ENCODE measurements at places on chromosomes 1 and 21. TPM values are rescaled to one million over a fixed set of nuclear protein-coding genes. Genes with fewer than 3 reads are reported as not detected.

DNA sequence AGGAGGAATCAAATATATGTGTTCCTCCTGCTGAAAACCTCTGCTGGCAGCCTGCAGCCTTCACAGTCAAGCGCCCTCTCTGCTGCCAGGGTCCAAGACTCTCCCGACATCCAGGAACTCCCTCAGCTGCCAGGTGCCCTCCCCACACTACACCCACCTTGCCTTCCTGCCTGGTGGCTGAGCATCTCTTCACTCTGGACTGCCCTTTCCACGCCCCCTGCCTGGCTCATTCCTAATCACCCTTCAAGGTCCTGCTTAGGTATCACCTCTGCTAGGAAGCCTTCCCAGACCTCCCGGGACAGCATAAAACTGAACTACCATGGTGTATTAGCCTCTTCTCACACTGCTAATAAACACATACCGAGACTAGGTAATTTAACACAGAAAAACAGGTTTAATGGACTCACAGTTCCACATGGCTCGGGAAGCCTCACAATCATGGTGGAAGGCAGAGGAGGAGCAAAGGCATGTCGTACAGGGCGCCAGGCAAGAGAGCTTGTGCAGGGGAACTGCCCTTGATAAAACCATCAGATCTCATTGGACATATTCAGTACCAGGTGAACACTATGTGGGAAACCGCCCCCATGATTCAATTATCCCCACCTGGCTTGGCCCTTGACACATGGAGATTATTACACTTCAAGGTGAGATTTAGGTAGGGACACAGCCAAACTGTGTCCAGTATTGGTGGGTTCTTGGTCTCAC is 15.3 kb downstream of the LDLRAD1 start:
- no peak for DNase-seq

- no peak for DNase-seq
These were observed 271.5 kb downstream of the NFIA start for GRCh38 chr1:61353797-61354406.

GRCh38 chr1:50774759-50775351 is 185.2 kb downstream of the FAF1 start:
- DNase-seq, result no peak

- DNase-seq, result no peak
These were observed 3.4 kb downstream of the TAL1 start for GRCh38 chr1:47228644-47229030.

DNA sequence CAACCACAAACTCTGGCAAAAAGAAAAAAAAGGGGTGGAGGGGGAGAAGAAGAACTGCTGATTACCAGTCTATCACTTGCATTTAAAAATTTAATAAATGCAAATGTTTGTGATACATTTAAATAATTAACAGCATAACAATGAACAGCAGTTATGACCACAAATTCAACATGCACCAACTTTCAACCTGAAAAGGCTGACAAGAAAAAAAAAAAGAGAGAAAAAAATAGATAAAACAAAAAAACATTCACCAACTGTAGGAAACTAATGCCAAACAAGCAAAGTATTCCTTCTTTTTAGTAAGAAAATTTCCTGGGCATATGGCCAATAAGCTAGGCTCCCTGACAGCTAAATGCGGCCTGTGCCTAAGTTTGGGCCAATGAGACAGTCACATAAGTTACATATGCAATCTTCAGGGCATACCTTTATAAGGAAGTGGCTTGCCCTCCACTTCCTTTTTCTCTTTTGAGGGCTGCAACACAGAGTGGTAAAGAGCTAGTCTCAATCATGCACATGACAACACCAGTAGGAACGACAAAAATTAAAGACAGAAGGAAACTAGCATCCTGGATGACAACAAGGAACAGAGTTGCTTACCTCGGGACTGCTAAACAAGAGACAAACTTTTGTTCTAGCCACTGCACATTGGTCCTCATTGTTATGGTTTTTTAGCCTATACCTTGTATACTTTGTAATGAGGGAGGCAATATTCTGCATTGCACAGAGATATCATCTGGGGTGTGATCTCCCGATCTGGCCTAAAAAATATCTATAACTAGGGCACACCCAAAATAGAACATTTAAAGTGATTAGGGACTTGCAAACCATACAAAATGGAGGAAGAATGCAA is 24.2 kb upstream of the PHTF1 start:
- DNase-seq, result no peak

DNA sequence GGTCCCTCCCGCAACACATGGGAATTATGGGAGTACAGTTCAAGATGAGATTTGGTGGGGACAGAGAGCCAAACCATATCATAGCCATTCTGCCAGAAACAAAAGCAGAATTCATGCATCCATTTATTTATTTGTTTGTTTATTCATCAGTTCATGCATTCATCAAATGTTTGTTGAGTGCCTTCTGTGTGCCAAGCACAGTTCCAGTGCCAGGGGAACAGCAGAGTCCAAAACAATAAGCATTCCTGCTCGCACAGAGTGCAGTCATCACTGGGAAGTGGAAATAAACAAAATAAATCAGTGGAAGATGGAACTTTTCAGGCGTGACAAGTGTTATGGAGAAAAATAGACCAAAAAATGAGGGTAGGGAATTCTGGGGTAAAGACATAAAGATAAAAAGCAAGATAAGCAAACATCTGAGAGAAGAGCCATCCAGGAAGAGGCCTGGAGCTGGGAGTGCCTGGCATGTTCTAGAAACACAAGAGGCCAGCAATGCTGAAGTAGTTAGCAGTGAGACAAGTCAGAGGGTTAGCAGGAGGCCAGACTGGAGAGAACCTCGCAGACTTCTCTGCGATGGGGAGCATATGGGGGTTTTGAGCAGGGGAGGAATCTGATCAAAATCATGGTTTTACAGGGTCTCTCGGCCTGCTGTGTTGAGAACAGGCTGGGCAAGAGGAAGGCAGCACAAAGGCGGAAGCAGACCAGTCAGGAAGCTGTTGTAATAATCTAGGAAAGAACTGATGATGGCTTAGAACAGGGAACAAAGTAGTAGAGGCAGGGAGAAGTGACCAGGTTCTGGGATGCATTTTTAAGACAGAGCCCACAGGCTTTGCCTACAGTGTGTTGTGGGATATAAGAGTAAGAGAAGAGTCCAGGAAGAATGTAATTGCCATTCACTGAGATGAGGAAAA is 113.2 kb downstream of the GLUL start:
- DNase-seq, result no peak

GRCh38 chr21:18840239-18840638 is 436.7 kb upstream of the TMPRSS15 start:
- no peak for DNase-seq

Gene CFAP57
- 0.61 TPM for polyA plus RNA-seq

- DNase-seq, result no peak
These were observed 133.7 kb downstream of the RUNX1 start for GRCh38 chr21:34915364-34915841.

Gene OR2T2
- not detected for polyA plus RNA-seq

GRCh38 chr1:50735443-50735842 is 224.6 kb downstream of the FAF1 start:
- DNase-seq, result no peak

Gene RNPEP
- polyA plus RNA-seq, result 29.0 TPM

Gene PSRC1
- polyA plus RNA-seq, result 5.4 TPM

Gene ZFYVE9
- 7.5 TPM for polyA plus RNA-seq

Gene TLR5
- polyA plus RNA-seq, result 4.8 TPM

Gene IVL
- 0.02 TPM for polyA plus RNA-seq

- no peak for DNase-seq
These were observed 199.2 kb downstream of the S1PR1 start for GRCh38 chr1:101435831-101436511.

GRCh38 chr21:38930066-38930465 is 124.3 kb downstream of the ETS2 start:
- DNase-seq, result no peak

- no peak for DNase-seq
These were observed 89.3 kb downstream of the EPHB2 start for GRCh38 chr1:22799971-22800370.

GRCh38 chr1:19062258-19063029 is 106.0 kb upstream of the IFFO2 start:
- DNase-seq, result no peak

DNA sequence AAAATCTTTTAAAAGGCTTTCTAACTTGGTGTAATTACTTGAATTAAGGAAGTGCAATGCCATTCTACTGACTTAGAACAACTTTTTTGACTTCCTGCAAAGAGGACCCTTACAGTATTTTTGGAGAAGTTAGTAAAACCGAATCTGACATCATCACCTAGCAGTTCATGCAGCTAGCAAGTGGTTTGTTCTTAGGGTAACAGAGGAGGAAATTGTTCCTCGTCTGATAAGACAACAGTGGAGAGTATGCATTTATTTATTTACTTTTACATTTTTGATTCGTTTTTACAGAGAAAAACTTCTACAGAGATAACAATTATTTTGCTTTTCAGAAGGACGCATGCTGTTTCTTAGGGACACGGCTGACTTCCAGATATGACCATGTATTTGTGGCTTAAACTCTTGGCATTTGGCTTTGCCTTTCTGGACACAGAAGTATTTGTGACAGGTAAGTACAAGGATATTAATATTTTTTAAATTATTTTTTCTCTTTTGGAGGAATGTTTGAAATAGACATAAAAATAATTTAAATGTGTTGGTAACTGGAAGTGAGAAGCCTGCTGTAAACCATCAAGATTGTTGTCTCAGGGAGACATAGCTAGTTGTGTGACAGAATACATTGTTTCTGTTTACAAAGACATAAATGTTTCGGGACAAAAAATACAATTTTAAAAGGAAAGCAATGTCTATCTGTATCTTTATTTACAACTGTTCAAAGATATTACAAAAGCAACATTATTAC is at the start of gene PTPRC:
PTPRC (plus strand) TSS at position 147 of the 742 bp plus-strand sequence; CDS start at position 376, 229 bp downstream.
- no peak for DNase-seq

GRCh38 chr1:118266436-118266835 is 81.4 kb upstream of the SPAG17 start:
- no peak for DNase-seq

Gene TAS1R3
- 0.21 TPM for polyA plus RNA-seq

- DNase-seq, result no peak
These were observed 101.3 kb upstream of the C1orf21 start for GRCh38 chr1:184285401-184286087.

GRCh38 chr1:159827549-159827948 is 876 bp downstream of the SLAMF8 start:
- DNase-seq, result no peak

Gene PLA2G2F
- not detected for polyA plus RNA-seq

DNA sequence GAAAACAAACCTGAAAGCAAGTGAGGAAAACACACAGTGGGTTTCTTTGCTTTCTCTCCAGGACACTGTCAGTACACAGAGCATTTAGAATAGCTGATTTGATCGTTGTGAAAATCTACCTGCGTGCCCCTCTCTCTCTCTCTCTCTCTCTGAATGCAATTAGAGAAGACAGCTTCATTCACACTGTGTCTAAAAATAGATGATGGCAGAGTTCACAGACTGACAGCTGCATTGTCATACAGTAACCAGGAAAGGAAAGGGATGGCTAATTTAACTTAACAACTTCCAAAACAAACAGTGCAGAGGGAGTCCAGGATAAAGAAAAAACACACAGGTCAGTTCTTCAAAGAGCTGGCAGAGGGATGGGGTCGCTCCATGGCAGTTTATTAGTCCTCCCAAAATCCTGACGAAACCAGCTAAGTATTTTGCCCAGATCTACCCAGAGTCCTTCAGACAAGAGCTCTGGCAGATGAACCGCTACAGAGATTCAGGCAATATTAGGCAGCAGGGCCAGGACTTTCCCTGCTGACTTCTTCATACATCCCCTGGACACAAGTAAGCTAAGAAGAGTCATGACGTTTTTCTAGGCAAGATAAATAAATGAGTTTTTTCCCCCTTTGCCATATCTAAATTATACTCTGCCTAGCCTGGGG is 58.9 kb downstream of the WLS start:
- DNase-seq, result no peak

DNA sequence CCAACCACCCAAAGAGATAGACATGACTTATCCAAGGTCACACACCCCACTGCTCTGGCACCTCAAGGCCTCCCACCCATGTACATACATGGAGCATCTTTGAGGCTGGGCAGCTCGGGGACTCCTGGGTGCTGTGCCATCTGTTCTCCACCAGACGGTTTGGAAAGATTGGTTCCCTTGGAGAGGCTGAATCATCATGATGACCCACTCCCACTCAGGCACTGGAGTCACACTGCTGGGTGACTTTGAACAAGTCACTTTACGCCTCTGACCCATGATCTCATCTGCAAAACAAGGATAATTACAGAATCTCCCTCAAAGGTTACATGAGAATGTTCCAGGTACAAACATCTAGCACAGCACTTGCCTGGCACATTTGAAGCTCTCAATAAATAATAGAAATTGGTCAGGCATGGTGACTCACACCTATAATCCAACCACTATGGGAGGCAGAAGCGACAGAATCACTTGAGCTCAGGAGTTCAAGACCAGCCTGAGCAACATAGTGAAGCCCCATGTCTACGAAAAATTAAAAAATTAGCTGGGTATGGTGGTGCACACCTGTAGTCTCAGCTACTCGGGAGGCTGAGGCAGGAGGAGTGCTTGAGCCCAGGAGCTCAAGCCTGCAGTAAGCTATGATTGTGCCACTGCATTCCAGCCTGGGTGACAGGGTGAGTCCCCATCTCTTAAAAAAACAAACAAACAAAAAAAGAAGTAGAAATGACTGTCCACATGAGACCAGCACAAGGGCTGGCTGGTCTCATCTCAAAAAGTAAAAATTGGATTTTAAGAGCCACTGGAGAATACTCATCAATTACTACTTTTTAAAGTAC is 74.9 kb downstream of the RRAGC start:
- DNase-seq, result no peak

GRCh38 chr1:66452162-66452561 is 81.8 kb upstream of the SGIP1 start:
- DNase-seq, result no peak

- DNase-seq, result no peak
These were observed 50.1 kb downstream of the TIAM1 start for GRCh38 chr21:31293986-31294385.

GRCh38 chr1:212556822-212557549 is 51.6 kb upstream of the ATF3 start:
- no peak for DNase-seq

- DNase-seq, result no peak
These were observed 51.7 kb downstream of the SIM2 start for GRCh38 chr21:36750576-36750959.

- no peak for DNase-seq
These were observed 59.4 kb downstream of the NRIP1 start for GRCh38 chr21:15005391-15005790.

Gene GRIK3
- 0.23 TPM for polyA plus RNA-seq

- DNase-seq, result peak; percentile 79
These were observed 28.2 kb downstream of the TCEANC2 start for GRCh38 chr1:54081306-54082270.

Gene DIP2A
- polyA plus RNA-seq, result 23.2 TPM

Measured in pancreas (tissue), 10 donors.